ENCODE measurements at places on chromosomes 1 and 21. TPM values are rescaled to one million over a fixed set of nuclear protein-coding genes. Genes with fewer than 3 reads are reported as not detected.

Gene CHI3L1
- total RNA-seq: 3.1 TPM

Gene TRABD2B
- total RNA-seq: 1.1 TPM

Gene SLFNL1
- total RNA-seq: 0.21 TPM

Gene NBPF10
- total RNA-seq: 1.7 TPM

Gene OXCT2
- total RNA-seq: 1.7 TPM
